NCI-H1048 (cell line): ENCODE measurements at places on chromosomes 16 and 17.

GRCh38 chr17:79609673-79610645 is 892 bp downstream of the RBFOX3 start:
- no peak for DNase-seq

DNA sequence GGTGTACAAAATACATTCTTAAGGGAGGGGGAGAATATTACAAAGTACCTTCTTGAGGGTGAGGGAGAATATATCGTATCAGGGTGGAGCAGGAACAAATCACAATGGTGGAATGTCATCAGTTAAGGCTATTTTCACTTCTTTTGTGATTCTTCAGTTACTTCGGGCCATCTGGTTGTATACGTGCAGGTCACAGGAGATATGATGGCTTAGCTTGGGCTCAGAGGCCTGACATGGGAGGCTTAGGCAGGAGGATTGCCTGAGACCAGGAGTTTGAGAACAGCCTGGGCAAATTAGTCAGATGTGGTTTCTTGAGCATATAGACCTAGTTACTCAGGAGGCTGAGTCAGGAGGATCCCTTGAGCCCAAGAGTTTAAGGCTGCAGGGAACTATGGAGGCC is 13.1 kb downstream of the ODAD4 start:
- DNase-seq: no peak

DNA sequence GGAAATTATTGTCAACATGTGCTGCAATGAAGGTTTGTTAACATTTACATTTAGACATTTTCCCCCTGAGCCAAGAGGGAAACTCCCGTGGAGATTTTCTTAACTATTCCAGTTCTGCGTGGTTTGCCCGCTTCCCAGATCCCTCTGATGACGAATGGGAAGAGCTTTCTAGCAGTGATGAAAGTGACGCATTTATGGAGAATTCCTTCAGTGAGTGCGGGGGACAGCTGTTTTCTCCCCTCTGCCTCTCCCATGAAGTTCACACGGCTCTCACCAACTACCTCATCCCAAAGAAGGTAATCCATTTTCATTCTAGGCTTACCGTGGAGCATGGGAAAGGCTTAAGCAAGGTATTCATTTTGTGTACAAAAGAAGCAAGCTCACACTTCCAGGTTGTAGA is 18.2 kb downstream of the HEATR3 start:
- no peak for DNase-seq

GRCh38 chr16:53784291-53784690 is 80.3 kb downstream of the FTO start:
- no peak for DNase-seq

GRCh38 chr17:7881276-7882054 is 7.1 kb upstream of the CHD3 start:
- DNase-seq: no peak

DNA sequence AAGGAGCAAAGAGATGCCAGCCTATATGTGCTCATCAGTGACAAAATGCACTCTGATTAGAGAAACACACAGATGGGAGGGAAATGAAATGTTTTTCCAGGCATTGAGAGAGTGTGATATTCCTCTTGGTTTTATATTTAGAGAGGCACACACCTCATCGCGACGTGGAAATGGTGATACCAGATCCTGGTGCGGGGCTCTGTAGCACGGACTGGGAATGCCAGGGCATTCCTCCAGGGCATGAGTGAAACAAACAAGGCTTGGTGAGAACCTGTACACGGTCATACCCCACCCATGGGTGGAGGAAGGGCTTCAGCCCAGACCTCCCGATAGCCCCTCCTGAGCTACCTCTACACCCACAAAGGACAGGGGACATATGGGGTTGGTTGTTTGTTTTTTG is 280.2 kb downstream of the C16orf95 start:
- DNase-seq: no peak

- no peak for DNase-seq
Measured at GRCh38 chr17:6108382-6108781, 38.2 kb downstream of the WSCD1 start.

- no peak for DNase-seq
Measured at GRCh38 chr16:47013910-47014309, 40.4 kb upstream of the DNAJA2 start.

DNA sequence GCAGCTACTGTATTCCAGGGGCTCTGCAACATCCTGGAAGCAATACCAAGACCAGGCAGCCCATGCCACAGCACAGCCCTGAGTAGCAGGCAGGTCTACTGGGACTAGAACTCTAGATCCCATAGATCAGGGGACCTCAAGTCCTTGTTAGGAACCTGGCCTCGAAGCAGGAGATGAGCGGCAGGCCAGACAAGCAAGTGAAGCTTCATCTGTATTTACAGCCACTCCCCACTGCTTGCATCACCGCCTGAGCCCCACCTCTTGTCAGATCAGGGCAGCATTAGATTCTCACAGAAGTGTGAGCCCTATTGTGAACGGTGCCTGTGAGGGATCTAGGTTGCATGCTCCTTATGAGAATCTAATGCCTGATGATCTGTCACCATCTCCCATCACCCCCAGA is 295.7 kb upstream of the TNRC6C start:
- no peak for DNase-seq

- no peak for DNase-seq
Measured at GRCh38 chr17:74182041-74182723, 21.3 kb upstream of the RPL38 start.

- DNase-seq: no peak
Measured at GRCh38 chr16:27824006-27824405, 239.5 kb downstream of the GSG1L start.

- DNase-seq: no peak
Measured at GRCh38 chr17:15492791-15493692, 25.6 kb upstream of the CDRT4 start.

GRCh38 chr17:41695954-41696757 is 7.5 kb downstream of the EIF1 start:
- peak; percentile 48 for DNase-seq

DNA sequence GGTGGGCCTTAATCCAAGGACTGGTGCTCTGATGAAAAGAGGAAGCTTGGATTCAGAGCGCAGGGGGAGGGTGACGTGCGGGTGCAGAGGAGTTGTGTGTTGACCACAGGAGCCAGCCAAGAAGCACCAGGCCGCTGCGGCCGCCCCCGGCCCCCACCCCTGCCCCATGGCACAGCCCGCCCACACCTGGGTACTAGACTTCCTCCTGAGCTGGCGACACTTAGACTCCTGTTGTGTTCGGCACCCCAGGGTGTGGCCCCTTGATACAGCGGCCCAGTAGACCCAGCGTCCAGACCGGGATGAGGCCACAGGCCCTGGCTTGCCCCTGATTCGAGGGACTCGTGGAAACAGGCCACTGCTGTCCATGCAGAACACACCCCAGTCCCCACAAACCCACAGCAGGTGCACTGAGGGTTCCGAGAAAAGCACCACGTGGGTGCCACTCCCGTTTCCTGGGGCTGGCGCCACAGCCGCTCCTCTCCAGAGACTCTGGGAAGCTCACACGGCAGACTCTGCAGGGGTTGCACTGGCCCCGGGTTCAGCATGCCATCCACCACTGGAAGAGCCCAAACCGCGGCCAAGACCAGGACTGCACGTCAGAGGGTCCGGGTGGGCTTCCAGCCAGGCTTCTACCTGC is 5.7 kb upstream of the SNAI3 start:
- no peak for DNase-seq
